ENCODE measurements at places on chromosomes 1 and 21.
A peak's percentile ranks its signal among the peaks of the same experiment; 100 is the strongest.

GRCh38 chr1:148357037-148357436 is 126.1 kb downstream of the PPIAL4G start:
- DNase-seq: no peak

DNA sequence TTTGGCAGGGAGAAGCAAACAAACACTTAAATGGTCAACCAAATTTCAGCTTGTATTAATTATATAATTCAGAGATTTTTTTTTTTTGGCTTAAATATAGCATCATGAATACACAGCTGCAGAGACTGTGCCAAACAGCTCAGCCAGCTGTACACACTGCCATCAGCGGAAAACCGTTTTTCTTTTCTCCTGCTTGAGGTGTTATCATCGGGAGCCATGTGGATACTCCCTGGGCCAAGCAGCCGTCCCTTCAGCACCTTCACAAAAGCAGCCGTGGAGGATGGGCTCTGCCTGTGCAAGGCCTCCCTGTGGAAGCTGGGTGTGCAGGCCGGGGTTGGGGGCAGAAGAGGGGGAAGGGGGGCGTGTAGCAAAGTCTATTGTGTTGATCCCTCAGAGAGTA is 85.0 kb downstream of the NUF2 start:
- no peak for DNase-seq

DNA sequence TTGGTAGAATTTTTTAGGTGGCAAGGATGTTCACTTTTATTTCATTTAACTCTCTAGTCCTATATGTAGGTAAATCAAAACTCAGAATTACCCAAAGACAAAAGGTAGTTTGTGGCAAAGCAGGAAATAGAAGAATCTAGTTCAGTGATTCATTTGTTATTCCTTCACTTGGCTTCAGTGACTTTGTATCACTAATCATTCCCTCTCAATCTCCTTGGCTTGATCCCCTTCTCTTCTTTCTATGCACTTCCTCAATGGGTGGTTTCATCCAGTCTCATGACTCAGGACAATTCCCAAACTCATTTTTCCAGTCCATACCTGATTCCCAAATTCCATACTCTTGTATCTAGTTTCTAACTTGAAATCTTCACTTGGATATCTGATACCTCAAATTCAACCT is 64.9 kb downstream of the PRKACB start:
- DNase-seq: no peak

DNA sequence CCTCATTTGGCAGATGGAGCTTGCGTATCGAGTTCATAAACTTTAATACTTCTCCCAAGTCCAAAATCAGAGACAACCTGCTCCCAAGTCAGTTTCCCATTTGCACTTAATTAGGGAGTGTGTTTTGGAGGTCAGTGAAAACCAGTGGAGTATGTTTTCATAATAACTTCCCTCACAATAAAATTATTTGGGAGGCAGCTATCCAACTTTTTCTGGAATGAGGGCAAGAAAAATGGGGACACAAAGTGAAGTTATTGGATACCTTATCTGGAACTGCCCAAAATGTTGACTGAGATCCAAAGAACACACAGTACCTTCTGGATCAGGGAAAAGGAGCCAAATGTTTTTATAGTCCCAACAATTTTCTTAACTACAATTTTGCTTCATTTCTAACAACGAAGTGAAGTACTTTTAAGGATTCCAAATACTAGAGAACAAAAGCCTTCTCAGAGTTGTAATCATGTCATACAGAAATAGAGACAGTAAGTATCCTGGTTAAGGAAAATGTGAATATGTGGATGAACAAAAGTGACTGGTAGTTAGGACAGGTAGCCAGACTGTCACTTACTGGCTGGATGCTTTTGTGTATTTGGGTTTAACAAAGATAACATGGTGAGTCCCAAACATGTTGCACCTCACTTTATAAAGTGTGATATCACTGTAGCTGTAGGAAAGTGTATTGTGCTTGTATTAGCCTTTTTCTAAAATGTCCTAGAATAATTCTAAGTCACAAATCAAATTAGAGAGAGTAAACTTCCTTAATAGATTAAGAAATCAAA is 325.0 kb downstream of the HLX start:
- no peak for DNase-seq

GRCh38 chr1:3909615-3910014 is 9.5 kb upstream of the C1orf174 start:
- DNase-seq: no peak

DNA sequence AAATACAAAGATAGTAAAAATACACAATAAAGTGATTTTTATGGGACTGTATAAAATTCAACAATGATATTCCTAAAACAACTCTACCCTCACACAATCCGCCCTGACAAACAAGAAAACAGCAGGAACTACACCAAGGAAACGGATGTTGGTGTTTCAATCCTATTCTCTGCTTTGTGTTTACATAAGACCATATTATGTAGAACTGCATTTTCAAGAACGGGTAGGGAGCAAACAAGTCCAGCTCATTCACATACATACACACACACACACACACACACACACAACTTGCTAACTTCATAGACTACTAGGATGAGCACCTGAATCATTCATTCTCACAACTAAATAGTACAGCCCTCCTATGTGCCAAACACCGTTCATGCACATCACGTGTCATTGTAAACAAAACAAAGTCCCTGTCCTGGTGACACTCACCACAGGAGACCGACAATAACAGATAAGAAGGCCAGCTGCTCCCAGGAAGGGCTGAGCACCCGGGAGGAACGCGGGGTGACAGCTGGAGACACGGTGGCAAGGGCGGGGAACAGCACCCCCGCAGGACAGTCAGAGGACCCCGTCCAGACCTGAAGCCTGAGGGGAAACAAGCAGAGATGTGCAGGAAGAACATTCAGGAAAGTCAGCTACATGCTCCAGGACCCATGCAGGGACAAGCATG is 43.0 kb downstream of the NPHP4 start:
- DNase-seq: peak; percentile 36

GRCh38 chr1:55631509-55631908 is 416.3 kb upstream of the USP24 start:
- no peak for DNase-seq

- no peak for DNase-seq
Measured at GRCh38 chr1:102776071-102776470, 332.3 kb downstream of the COL11A1 start.

DNA sequence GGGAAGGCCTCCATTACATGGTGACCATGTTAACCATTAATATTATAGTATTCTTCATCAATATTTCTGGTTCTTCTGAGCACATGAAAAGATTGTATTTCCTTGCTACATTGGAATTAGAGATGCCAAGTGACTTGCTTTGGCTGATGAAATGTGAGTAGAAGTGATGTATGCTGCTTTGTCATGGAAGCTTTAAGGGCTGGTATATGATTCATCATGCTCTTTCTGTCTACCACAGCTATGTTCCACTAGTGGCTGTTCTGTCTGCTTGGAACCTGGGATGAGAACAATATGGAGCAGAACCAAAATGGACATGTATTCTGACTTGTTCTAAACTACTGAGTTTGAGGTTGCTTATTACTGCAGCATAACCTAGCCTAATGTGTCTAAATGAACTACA is 163.3 kb downstream of the TM2D1 start:
- DNase-seq: no peak

DNA sequence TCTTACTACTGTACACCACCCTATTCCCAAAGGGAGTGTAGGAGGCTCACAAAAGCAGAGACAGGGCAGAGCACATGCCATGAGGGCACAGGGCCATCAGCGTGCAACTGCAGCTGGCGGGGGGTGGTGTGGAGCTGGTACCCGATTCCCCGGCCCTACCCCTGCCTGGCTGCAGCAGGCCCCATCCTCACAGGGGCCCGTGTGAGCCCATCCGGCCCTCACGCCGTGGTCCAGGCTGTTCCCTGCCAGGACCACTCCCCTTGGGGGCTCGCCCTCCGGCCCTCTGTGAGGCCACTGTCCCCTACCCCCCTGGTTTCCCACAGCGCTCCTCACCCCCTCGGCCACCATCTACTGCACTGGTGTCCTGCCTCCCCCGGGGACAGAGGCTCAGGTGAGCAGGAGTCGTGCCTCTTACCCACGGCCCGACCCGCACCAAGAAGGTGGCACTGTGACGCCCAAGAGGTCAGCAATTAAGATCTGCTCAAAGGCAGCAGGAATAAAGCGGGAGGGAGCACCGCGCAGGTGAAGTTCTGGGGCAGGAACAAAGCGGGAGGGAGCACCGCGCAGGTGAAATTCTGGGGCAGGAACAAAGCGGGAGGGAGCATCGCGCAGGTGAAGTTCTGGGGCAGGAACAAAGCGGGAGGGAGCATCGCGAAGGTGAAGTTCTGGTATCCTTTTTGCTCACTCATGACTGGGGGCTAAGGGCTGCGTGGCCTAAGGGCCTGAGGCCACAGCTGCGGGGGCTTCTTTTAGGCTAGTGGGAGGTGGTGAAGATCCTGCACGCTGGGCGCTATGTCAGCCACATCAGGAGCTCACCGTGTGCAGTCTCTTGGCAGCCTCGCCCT is 3.9 kb downstream of the POFUT2 start:
- DNase-seq: no peak

GRCh38 chr1:208200116-208200515 is 44.1 kb downstream of the PLXNA2 start:
- DNase-seq: no peak

DNA sequence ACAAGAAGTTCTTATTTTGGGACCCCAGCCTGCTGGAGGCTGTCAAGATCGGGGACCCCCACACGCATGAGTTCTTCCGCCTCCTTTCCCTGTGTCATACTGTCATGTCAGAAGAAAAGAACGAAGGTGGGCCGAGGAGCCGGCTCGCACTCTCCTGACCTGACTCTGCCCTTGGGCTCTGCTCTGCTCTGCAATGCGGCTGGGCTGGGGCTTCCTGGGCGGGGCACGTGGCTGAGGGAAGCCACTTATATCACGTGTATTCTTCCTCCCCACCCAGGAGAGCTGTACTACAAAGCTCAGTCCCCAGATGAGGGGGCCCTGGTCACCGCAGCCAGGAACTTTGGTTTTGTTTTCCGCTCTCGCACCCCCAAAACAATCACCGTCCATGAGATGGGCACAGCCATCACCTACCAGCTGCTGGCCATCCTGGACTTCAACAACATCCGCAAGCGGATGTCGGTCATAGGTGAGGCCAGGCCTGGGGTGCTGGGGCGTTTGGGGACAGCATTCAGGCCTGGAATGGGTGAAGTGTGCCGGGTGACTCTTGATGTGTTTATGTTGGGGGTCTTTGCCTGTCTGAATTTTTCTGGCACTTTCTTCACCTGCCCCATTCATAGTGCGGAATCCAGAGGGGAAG is 17.6 kb downstream of the ATP8B2 start:
- DNase-seq: no peak

DNA sequence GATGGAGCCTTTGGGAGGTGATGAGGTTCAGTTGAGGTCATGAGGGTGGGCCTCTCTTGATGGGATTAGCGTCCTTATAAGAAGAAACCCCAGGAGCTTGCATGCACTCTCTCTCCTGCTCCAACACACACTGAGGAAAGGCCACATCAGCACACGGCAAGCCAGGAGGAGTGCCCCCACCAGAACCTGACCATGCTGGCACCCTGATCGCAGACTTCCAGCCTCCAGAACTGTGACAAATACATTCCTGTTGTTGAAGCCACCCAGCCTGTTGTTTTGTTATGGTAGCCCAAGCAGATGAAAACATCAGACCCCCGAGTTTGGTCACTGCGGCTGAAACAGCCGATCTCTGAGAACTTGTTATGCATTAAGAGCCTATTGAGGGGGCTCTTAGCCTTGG is 64.8 kb upstream of the SOD1 start:
- DNase-seq: no peak

- no peak for DNase-seq
Measured at GRCh38 chr1:86507935-86508582, 38.8 kb upstream of the CLCA4 start.

- DNase-seq: no peak
Measured at GRCh38 chr1:27884006-27884954, 11.9 kb downstream of the THEMIS2 start.

DNA sequence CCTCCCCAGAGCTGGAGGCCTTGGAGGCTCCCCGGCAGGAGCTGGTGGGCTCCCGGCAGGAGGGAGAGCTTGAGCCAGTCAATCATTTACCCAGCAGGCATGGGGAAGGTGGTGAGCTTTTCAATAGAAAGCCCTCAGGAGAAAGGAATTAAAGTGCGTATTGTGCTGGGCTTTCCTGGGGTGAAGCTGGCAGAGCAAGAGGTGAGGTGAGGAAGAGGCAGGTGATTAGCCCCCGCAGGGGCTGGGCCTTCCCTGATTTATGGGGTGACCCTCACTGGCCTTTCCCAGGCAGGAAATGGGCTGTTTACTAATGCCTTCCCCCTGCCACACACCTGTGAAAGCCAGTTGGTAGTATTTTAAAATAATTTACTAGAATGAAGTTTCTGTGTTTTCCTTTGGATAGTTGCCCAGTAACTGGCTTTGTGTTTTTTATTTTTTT is 25.8 kb downstream of the CLDN14 start:
- DNase-seq: no peak

DNA sequence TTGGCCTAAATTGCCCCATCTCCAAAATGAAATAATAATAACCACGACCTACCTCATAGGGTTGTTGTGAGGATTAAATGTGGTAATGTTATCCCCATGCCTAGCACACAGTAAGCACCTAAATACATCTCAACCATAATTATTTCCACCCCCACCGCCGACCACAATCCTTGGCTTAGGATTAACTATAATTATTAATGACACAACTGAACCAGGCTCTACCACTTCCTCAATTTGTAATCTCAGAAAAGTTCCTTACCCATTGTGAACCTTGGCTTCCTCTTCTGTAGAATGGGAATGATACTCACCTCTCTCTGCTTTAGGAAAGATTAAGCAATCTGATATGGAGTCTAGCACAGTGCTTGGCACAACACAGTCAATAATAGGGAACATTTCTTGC is 44.3 kb upstream of the TACSTD2 start:
- DNase-seq: no peak

GRCh38 chr1:1371746-1372711 is 3.0 kb downstream of the AURKAIP1 start:
- DNase-seq: no peak

- no peak for DNase-seq
Measured at GRCh38 chr1:46301808-46302640, 1.4 kb downstream of the LRRC41 start.

GRCh38 chr1:243316366-243316989 is 60.6 kb downstream of the SDCCAG8 start:
- no peak for DNase-seq

All from 8988T (cell line).